ENCODE measurements at places on chromosomes 7 and 10. TPM values are rescaled to one million over a fixed set of nuclear protein-coding genes. Genes with fewer than 3 reads are reported as not detected.

GRCh38 chr10:114643158-114643557 lies 14.9 kb downstream of the ABLIM1 start:
- no peak overlapping the region for H3K4me3 ChIP-seq
- DNase-seq = no peak
- no peak overlapping the region for H3K27ac ChIP-seq
- H3K4me1 ChIP-seq = no peaks in the 10 kb centered on the region
- H3K36me3 ChIP-seq = no peaks in the 10 kb centered on the region

DNA sequence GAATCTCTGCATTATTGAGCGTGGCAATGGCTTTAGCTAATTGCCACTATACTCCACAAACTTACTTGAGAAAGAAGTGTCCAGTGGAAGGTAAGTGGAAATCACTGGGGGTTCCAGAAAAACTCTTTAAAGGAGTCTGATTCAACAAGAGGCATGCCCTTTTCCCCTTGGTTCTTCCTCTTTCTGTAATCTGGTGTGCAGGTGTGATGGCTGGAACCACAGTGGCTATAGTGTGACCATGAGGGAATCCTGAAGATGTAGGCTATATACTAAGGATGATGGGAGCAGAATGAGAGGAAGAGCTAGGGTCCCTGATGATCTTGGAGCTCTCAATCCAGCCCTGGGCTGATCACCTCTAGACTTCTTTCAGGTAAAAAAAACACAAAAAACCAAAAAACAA lies 2.0 kb upstream of the CLEC2L start:
- no peaks in the 10 kb centered on the region for H3K36me3 ChIP-seq
- H3K4me3 ChIP-seq = no peak overlapping the region
- DNase-seq = no peak
- no peak overlapping the region for H3K27ac ChIP-seq
- H3K4me1 ChIP-seq = no peaks in the 10 kb centered on the region

- DNase-seq = no peak
- H3K27me3 ChIP-seq = no peaks in the 10 kb centered on the region
- H3K4me1 ChIP-seq = no peaks in the 10 kb centered on the region
- no peaks in the 10 kb centered on the region for H3K36me3 ChIP-seq
- no peak overlapping the region for H3K4me3 ChIP-seq
Observed at GRCh38 chr7:35463176-35463700, 209.3 kb upstream of the TBX20 start.

DNA sequence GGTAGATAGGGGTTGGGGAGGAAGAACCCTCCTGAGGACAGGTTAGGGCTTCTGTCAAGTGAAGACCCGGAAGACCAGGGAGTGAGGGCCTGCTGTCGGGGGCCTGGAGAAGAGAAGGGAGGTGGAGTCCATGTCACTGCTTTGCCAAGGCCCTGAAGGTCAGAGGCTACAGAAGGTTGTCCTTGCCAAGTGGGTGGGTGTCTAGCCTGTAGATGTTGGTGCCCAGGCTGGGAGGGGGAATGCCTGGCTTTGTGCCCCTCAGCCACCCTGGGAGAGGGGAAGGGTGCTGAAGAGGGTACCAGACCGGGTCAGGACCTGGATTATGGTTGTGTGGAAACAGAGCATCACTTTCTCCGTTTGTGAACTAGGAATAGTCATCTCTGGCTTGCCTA lies 67.2 kb upstream of the AQP1 start:
- H3K4me1 ChIP-seq = no peaks in the 10 kb centered on the region
- no peak for DNase-seq
- peak overlapping the region; percentile 59 for H3K27ac ChIP-seq
- no peaks in the 10 kb centered on the region for H3K36me3 ChIP-seq
- H3K27me3 ChIP-seq = no peaks in the 10 kb centered on the region

Gene ADAM22
- 8.5 TPM for total RNA-seq

DNA sequence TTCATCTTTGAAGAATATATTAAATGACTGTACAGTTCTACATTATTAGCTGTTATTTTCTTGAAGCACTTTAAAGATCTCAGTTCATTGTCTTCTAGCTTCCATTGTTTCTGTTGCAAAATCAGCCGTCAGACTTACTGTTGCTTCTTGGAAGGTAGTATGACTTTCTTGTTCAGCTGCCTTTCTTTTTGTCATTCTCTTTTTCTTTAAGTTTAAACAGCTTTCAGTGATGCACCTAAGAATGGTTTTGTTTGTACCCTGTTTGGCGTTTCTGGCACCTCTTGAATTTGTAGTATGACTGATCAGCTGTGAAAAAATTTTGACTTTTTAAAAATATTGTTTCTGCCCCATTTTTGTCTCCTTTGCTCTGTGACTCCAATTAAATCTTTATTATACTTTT lies 9.3 kb downstream of the MKLN1 start:
- no peaks in the 10 kb centered on the region for H3K4me1 ChIP-seq
- H3K27ac ChIP-seq = no peak overlapping the region
- no peak for DNase-seq
- H3K27me3 ChIP-seq = no peaks in the 10 kb centered on the region
- H3K36me3 ChIP-seq = no peaks in the 10 kb centered on the region
- no peak overlapping the region for H3K4me3 ChIP-seq

DNA sequence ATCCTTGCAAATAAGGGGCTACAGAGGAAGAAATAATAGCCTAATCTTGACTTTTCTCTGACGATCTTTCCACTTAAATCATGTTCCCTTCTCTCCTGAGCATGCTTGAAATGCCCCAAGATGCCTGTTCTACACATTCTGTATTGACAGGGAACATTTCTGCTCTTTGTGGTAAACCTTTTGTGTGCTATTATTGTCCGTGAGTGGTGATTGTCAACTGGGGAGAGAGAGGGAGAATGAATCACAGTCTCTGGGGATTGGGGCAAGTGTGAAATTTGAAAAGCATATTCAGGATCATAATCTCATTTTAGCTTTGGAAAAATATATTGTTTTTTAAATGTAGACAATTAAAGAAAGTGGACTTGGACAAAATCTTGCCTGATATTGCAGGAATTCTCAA lies 20.6 kb downstream of the UBTD1 start:
- no peaks in the 10 kb centered on the region for H3K27me3 ChIP-seq
- DNase-seq = no peak
- no peaks in the 10 kb centered on the region for H3K4me1 ChIP-seq
- H3K36me3 ChIP-seq = no peaks in the 10 kb centered on the region
- no peak overlapping the region for H3K4me3 ChIP-seq
- H3K27ac ChIP-seq = no peak overlapping the region

DNA sequence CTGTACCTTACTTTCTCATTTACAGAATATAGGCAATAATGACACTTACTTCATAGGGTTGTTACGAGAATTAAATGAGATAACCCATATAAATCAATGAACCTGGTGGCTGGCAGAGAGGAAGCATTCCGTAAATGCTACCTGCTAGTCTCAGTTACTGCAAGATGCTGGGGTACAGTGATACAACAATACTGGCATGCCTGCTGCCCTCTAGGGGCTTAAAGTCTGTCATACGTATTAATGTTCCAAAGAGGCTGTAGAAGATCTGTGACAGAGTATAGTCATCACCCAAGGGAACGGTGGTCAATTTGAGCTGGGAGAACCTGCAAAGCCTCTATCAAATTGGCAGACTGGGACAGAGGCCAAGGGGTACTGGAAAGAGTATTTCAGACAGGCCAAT lies 421.5 kb downstream of the GPAM start:
- DNase-seq = no peak
- H3K4me3 ChIP-seq = no peak overlapping the region
- H3K4me1 ChIP-seq = no peaks in the 10 kb centered on the region
- no peak overlapping the region for H3K27ac ChIP-seq

DNA sequence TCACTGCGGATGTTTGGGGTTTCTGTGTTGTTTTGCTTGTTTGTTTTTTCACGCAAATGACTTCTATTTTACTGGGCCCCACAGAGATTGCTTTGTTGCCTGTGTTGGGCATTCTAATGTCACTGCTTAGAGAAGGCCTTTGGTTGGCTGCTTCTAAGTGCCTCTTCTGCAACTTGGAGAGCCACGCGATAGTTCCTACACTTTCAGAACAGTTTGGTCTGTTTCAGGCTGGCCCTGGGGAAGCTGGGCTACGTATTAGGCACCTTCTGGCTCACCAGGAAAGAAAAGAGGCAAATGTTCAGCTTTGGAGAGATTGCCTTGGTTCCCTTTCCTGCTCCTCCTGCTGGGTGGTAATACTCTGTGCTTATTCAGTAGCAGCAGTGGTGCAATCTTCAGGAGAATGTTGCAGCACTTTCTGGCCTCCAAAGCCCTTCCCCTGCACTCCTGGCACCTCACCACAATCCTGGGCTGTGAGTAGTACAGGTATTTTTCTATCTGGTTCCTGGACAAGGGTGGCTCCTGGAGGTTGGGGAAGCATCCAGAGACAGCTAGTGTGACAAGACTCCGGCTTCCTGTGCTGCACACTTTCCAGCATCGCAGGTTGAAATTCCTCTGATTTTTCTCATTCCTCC lies 1.2 kb downstream of the ANTXRL start:
- H3K4me3 ChIP-seq = no peak overlapping the region
- no peaks in the 10 kb centered on the region for H3K27me3 ChIP-seq
- no peak for DNase-seq
- H3K4me1 ChIP-seq = no peaks in the 10 kb centered on the region
- H3K27ac ChIP-seq = no peak overlapping the region

DNA sequence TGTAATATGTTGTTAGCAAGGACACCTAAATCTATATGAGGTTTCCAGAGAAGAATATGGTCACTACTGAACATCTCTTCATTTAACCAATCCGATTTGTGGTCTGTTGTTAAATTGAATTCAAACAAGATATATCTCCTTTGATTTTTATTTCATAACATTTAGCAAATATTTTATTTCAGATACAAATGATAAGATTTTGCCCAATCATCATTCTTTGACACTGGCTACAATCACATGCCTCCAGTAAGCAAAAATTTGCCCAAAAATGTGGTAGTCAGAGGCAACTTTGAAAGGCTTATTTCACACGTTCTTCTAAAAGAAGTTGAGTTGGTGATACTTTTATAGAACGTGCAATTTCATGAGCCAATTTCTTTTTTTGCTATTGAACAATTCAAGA lies 44.7 kb upstream of the AGMO start:
- no peaks in the 10 kb centered on the region for H3K4me1 ChIP-seq
- no peaks in the 10 kb centered on the region for H3K36me3 ChIP-seq
- H3K4me3 ChIP-seq = no peak overlapping the region
- no peak for DNase-seq

Gene ZNF365
- 3.5 TPM for total RNA-seq

DNA sequence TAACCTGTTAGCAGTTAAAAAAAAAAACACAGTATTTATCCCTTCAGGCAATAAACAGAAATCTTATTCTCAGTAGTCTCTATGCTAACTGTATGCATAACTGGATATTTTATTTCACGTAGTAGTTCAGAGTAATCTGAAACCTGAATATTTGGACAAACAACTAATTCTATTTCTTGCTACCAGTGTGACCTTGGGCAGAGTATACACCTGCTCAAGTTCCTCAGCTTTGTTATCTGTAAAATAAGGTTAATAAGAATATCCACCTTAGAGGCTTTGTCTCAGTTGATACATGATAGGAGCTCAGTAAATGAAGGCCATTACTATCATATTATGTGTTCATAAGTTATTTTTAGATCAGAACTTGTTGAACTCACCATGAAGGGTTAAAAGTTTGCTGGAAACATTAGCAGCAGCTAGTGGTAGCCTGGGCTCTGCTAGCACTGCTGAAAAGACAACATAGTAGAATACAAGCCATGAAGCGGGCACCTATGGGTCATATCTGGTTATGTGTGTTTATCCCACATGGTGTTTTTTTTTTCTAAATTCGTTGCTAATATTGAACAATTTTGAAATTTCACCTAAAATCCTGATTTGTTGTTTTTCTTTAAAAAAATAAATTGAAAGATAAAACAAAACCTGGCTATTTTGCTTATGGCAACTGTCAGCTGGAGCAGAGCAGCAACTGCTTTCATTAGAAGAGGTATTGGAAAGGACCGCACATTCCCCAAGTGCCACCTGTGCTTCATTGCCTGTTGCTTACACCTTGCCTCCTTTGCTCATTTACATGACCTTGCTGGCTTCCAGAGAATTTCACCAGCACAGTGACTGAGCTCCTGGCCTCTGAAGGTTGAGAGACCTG lies 303.0 kb downstream of the PRKG1 start:
- H3K4me3 ChIP-seq = no peak overlapping the region
- H3K36me3 ChIP-seq = no peaks in the 10 kb centered on the region
- no peak for DNase-seq
- no peak overlapping the region for H3K27ac ChIP-seq
- H3K4me1 ChIP-seq = no peaks in the 10 kb centered on the region
- H3K27me3 ChIP-seq = no peaks in the 10 kb centered on the region

GRCh38 chr7:30681815-30682211 lies 443 bp downstream of the CRHR2 start:
- peak overlapping the region; percentile 24 for H3K4me3 ChIP-seq
- no peak overlapping the region for H3K27ac ChIP-seq
- DNase-seq = no peak

Gene TRIM8
- total RNA-seq = 222 TPM

DNA sequence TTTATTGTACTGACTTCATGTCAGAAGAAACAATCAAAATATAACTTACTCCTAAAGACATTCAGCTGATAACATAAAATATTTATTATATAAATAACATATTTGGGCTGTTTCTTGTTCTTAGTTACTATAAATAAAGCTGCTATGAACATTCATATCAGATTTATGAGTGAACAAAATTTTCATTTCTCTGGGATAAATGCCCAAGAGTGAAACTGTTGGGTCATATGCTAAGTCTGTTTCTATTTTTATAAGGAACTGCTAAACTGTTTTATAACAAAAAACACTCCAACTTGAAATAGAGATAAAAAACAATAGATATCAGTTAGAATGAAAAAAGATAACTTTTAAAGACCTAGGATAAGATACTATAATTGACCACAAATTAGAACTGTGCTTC lies 26.5 kb upstream of the CC2D2B start:
- no peaks in the 10 kb centered on the region for H3K4me1 ChIP-seq
- H3K4me3 ChIP-seq = no peak overlapping the region
- no peaks in the 10 kb centered on the region for H3K27me3 ChIP-seq

GRCh38 chr7:98647326-98647725 lies 30.2 kb downstream of the NPTX2 start:
- no peaks in the 10 kb centered on the region for H3K27me3 ChIP-seq
- no peak for DNase-seq
- no peaks in the 10 kb centered on the region for H3K4me1 ChIP-seq
- H3K27ac ChIP-seq = no peak overlapping the region

Measured in prostate gland (tissue), 2 donors.